ENCODE measurements at places on chromosomes 2 and 18.

- no peak for DNase-seq
These were observed 458.1 kb downstream of the BCL11A start for GRCh38 chr2:60095202-60095815.

GRCh38 chr18:48855422-48856377 lies 95.1 kb downstream of the SMAD7 start:
- no peak for DNase-seq

DNA sequence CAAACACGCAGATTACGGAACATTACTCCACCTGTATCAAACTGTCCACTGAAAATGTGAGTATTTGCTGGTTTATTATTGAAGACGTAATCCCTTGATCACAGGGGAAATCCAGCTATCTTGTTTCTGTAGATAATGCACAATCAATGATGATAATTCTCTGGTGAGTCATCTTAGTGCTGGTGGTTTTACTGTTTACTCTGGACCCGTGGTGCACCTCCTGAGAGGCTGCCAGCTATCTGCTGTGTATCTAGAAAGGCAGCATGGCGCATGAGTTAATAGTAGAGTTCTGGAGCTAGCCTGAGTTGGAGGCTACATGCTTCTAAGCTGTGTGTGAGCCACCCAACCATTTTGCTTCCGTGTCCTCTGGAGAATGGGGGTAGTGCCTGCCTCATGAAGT lies 6.5 kb downstream of the NCAPH start:
- peak; percentile 94 for DNase-seq

DNA sequence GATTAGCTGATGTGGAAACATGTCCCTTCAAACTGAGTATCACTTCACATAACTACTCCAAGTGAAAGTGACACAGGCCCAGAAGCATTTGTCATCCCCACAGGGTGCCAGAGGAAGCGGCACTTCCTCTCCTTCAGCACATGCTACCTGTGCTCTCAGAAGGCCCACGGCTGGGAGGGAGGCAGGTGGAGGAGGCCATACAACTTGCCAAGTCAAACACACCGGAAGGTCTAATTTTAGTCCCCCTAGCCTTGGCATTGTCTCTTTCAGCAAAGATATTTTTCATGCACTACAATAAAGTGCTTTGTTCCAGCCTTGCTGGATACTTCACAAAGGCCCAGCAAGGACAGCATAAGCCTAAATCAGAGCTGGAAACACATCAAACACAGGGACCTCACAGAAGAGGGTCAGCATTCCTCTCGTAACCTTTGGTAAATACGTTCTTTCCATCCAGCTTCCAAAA lies 38.0 kb downstream of the VSNL1 start:
- DNase-seq, result no peak

GRCh38 chr2:101255501-101255900 lies 2.8 kb downstream of the CNOT11 start:
- DNase-seq, result peak; percentile 84

GRCh38 chr2:38440655-38441054 lies 63.6 kb upstream of the ATL2 start:
- DNase-seq, result peak; percentile 50

GRCh38 chr2:183349091-183349490 lies 224.8 kb downstream of the NUP35 start:
- DNase-seq, result no peak

DNA sequence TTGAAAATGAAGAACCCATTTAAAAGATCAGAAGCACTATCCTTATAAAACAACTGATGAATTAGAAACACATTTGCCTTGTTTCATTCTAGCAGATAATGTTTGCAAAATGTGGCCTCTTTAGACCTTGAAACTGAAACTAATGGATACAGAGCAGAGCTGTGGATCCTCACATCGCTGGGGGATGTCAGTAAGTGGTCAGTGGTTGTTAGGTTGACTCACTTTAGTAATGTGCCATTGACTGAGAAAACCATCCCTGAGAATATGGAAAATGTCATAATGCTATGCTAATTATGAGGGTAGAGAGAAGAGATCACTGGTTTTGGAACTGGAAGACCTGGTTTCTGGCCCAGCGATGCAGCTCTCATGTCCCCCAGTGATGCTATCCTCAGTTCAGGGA lies 176.7 kb downstream of the MYO1B start:
- DNase-seq, result no peak

DNA sequence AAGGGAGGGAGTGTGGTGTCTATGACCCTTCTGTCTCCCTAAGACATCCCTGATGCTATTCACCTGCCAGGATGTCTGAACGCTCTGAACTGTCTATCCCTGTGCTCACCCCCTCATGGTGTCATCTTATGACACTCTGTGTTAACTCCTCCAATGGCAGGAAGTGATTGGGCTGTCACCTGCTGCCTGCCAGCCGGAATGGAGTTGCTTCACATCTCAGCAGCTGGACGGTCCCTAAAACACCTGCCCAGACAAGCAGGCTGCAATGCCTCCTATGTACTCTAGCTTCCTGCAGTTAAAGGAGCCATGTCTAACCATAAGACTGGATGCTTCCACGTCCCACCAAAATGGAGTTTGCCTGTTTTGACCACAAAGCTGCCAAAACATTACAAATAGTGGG lies 99.9 kb downstream of the CPO start:
- no peak for DNase-seq

DNA sequence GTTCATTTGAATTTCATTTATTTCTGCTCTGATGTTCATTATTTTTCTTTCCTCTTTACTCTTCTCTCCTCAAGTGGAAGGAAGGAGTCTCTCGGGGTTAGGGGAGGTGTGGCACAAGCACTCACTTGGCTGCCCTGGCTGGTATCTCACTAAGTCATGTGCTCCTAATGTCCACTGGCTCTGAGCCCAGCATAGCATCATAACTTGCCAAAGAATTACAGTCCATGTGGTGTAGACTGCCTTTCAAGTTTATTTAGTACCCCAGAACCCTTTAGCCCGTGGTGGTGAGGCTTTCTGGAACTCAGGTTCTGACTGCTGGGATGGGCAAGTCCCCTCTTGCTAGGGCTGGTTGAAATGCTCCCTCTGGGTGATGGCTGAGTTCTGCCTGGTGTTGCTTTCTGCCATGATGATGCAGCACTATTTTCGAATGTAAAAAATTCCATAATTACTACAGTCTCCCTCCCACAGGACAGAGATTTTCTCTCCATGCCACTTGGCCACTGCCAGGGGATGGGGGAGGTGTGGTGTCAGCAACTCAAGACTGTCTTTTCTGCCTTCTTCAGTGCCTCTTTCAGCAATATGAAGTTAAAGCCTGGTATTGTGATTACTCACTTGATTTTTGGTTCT lies 22.2 kb downstream of the SPAG16 start:
- DNase-seq, result peak; percentile 85

- no peak for DNase-seq
These were observed 126.5 kb upstream of the MEX3C start for GRCh38 chr18:51323961-51324360.

DNA sequence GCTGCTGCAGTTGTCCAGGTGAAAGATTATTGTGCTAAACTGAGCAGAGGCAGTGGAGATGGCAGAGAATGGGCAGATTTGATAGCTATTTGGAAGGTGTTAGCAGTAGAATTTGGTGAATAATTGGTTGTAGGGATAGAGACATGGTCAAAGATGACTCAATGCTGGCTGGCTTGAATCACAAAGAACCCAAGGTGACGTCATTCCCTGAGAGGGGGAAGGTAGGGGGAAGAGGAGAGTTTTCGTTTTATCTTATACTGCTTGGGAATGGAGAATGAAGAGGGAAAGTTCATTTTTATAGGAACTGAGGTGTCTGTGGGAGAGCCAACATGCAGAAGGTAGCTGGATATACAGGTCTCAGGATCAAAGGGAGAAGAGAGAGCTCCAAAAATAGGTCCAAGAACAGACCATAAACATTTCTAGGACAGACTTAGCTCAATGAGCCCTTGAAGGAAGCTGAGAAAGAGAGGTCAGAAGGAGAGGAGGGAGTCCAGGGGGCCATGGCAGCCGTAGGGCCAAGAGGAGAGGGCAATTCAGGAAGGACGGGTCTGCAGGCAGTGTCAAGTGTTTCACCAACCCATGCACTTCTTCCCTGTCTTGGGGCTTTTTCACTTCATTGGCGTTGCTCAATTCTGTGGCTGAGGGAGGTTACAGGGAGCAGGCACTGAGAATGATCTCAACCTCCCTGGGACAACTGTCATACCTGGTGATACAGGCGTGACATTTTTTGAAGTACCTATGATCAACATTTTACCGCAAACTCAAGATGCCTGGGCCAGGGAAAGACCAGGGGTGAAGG lies 281.3 kb downstream of the TDRD15 start:
- no peak for DNase-seq

- no peak for DNase-seq
These were observed 36.3 kb upstream of the COBLL1 start for GRCh38 chr2:164877927-164878326.

DNA sequence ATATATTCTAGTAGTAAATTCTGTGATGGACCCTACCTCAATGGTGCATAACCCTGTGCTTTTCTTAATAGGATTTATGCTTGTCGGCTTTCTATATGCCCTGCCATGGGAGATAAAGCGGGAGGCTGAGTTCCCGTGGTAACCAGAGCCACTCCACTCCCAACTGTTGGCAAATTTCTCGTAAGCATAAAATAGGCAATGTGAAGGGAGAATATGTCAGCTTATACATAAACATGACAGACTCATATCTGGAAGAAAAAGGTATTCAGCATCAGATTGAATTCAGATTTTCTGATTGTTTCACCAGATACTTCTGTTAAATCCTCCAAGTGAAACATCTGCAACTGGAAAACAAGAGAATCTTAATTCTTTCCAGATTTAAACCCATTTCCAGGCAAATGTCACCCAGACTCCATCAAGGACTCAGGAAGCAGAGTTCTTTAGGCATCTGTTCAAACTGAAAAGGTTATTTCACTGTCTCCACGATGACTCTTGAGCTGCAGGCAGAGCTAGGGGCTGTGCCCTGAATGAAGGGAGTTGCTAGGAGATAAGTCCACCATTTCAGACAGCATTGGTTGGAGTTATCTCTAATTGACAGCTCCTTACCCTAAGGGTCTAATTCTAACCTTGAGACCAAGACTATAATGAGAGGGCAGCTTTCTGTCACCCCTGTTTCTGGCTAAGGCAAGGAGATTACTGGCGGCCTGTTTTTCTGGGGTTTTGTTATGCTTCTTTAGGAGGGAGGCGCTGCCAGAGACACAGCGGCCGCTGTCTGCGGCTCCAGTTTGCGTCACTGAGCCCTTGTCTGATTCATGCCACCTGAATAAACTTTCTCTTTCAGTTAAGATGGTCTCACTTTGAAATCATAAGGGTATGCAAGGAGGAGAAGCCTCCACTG lies 381.3 kb downstream of the SOX11 start:
- DNase-seq, result peak; percentile 75

DNA sequence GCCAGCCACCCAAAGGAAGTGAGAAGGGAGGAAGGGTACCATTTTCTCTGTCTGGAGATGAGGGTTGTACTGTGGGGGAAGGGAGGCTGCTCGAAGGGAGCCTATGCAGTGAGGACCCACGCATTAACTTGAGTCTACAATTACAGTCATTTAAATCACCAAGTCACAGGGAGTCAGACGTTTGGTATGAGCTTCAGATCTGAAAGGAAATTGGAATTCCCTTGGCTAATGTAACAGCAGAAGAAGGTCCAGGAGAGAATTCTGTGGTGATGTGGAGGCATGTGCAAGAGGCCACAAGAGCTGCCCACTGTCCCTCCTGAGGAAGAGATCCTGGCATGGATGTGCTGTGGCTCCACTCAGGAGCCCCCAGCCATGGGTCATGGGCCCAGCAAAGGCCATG lies 22.5 kb downstream of the DAPL1 start:
- DNase-seq, result peak; percentile 21

DNA sequence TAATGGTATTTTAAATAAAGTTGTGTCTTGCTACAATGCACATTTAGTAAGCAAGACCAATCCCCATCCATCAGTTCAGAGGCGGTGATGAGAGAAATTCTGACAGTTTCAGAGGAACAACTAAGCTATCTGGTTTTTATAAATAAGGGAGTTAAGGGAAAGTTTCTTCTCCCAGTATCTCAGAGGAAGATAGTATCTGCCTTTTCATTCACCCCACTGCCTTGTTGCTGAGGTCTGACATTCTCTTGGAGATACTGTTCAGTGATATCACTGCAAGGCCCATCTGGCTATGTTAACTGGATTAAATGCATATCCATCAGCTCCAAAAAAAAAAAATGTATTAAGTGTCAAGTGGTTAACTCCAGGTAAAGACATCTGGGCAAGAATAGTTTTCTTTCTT lies 47.9 kb downstream of the RBMS1 start:
- DNase-seq, result no peak

DNA sequence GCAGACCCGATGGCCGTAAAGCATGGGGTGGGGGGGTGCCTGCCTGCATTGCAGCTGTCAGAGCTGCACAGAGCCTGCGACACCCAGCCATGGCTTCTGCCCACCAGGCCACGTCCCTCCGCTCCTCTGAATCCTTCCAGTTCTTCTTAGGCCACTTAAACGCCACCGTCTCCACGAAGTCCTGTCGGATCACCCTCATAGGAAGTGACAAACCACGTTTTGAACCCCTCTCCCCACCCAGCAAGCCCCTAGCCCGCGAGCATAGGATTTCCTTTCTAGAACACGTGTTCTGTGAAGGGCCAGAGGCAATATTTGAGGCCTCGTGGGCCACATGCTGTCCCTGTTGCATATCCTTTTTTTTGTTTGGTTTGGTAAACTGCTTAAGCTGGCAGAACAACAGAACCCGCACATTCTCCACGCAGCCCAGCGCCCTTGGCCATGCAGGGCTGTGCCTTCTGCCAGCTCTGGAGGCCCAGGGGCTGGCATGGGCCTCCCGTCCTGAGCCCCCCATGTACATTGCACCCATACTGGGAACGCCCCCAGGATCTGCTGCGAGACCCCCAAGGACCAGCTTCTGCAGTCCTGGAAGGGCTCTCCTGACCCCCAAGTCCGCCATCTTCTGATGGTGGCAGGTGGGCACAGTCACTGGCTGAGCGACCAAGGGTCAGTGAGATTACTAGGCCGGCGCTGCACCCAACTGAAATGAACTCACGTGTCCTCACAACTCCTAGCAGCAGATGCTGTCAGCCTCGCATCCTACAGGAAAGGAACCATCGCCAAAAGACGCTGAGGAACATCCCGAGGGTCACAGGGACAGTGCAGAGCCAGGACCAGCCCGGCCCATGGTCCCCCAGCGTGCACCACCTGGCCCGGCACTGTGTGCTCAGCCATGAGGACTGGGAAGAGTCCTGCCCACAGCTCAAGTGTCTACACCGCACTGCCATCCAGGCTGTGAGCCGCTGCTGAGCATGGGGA lies 35.1 kb downstream of the ADI1 start:
- DNase-seq, result no peak

- peak; percentile 41 for DNase-seq
These were observed 83.9 kb upstream of the PKDCC start for GRCh38 chr2:41963661-41964525.

- no peak for DNase-seq
These were observed 392.5 kb upstream of the SALL3 start for GRCh38 chr18:78587096-78587495.

GRCh38 chr18:76231402-76231801 lies 263.6 kb downstream of the ZNF516 start:
- no peak for DNase-seq
